CD4-positive, alpha-beta T cell treated with Interleukin-12 subunit alpha and Interleukin-12 subunit beta, for 1 hour (primary cell): ENCODE measurements at places on chromosomes 4 and X.

GRCh38 chr4:134610956-134611355, 409.4 kb upstream of the PABPC4L start:
- no peak for DNase-seq

GRCh38 chr4:165761963-165762362, 111.1 kb upstream of the TLL1 start:
- no peak for DNase-seq

GRCh38 chr4:13918991-13919441, 291.5 kb upstream of the BOD1L1 start:
- no peak for DNase-seq

DNA sequence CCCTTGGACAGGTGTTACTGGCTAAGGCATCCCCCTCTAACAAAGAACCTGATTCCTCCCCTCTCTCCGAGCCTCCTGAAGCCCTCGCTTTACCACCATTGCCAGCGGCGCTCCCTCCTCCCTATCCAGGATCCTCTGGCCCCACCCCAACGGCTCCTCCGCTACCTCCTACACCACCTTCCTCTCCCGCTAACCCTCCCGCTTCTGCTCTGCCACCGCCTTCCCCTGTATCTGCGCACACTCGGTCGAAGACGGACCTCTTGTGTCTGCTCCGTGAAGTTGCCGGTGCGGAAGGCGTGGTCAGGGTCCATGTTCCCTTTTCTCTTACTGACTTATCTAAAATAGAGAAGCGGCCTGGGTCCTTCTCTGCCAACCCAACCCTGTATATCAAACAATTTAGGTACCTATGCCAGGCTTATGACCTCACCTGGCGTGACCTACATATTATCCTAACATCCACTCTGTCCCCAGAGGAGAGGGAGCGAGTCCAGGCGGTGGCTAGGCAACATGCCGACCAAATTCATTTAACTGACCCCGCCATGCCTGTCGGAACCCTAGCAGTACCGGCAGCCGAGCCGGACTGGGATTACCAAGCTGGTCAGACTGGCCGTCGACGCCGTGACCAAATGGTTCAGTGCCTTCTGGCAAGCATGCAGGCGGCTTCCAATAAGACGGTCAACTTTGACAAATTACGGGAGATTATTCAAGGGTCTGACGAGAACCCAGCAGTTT, 958.9 kb downstream of the RPA4 start:
- DNase-seq = no peak

DNA sequence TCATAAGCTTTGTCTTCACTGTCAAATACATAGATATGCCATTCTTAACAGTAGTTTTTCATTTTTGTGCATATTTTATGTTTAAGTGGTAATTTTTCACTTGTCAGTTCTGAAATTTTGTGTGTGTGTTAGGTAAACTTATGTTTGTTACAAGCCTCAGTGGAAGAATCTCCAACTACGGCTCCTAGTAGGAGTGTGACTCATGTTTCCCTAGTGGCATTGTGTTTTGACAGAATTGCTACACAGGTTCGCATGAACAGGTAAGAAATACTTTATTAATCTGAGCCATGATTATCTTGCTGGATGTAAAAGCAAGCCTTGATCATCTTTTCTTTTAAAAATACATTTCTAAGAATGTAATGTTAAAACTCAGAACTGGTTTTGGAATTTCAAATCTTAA, 94.4 kb downstream of the BLTP1 start:
- no peak for DNase-seq

DNA sequence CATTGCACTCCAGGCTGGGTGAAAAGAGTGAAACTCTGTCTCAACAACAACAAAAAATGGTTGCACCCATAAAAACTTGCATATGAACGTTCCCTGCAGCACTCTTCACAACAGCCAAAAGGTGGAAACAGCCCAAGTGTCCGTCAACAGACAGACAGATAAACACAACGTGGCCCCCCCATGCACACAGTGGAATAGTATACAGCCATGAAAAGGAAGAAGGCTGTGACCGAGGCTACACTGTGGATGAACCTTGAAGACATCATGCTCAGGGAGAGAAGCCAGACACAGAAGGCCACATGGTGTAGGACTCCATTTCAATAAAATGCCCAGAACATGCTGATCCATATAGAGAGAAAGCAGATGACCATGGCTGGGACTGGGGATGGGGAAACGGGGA, 33.5 kb upstream of the ASMTL start:
- DNase-seq = no peak

DNA sequence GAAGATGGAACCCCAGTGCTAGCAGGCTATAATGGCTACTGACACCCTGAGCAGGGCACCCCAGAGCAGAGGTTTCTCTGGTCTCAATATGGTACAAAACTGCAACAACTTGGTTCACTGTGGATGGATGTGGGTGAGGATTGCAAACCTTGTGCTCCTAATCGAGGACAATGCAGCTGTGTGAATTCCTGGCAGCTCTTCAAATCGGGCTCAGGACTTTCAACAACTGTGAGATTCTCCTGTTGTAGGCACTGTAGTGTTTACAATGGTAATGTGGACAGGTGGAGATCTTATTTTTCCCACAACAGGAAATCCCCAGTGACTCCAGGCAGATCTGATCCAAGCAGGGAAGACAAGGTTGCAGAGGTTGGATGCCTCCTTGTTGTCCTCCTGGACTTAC, 101.5 kb downstream of the RCHY1 start:
- no peak for DNase-seq

DNA sequence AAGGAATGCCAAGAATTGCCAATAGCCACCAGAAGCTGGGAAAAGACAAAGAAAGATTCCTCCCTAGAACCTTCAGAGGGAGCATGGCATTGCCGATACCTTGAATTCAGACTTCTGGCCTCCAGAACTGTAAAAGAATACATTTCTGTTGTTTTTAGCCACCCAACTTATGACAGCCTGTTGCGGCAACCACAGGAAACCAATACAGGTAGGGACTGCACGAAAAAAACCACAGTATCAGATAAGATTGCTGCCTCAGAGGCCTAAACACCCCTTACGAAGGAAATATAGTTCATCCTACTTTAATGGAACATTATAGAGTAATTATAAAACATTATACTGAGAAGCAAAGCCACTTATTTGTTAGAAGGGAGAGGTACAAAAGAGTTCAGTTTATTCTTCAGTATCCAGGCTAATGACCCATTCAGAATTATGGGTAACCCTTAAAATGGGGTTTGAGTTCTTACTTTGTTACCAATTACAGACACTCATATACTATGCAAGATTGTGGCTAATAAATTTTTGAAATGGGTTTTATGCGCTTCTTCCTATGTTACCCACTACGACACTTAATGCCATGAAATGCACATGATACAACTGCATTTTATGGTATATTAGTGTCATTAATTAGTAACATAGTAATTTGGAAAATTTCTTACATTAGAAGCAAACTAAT, 37.4 kb upstream of the SMIM10L2A start:
- peak; percentile 67 for DNase-seq

DNA sequence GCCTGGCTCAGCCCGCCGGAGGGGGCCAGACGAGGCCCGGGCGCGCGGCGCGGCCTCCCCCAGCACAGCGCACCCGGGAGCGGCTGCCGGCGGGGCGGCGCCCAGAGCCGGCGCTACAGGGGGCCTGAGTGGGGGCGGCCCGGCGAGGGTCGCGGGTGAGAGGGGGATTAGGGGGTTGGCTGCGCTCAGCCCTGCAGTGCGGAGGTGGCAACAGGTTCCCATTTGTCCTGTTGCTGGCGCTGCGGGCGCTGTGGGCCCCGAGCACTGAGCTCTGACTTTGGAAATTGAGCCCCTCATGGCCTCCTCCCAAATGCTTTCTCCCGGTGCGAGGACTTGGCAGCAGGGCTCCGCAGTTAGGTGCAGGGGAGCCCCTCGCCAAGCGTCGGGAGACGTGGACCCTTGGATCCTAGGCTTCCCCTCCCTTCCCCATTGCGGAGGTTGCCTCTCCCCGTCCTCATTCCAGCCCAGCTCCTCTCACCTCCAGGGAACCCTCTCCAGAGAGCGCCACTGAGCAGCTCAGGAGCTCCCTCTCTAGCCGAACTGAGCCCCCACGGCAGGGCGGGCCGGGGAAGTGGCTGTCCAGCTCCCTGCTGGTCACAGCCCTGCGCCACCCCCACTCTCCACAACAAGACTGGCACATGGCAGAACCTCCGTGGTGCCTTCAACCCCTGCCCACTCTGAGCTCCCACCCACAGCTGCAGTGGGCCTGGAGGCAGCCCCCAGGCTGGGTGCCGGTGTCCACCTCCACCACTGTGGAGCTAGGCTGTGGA, 2.5 kb upstream of the DUSP9 start:
- no peak for DNase-seq
